ENCODE measurements at places on chromosomes 7 and 10.

DNA sequence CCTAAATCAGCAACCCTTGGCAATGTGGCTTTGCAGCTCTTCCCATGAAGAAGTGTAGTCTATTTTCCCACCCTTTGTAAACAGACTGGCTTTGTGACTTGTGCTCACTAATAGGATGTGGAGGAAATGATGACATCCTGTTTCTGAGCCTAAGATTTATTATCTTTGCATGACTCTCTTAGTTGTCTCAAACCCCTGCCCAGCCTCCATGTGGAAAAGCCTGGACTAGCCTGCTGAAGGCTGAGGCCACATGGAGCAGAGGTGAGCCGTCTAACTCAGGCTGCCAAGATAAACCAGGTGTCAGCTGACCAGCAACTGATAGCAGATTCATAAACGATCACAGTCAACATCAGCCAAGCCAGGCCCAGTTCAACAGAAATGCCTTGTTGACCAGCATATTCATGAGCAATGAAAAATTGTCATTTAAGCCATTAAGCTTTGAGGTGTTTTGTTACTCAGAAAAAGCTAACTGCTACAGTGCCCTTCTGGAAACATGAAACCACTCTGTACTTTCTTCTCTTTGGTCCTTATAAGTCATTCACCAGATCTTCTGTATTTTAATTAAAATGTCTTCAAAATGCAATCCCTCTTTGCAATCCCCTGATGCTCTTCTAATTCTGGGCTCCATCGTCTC lies 586.3 kb upstream of the ANKRD30A start:
- no peak for DNase-seq

DNA sequence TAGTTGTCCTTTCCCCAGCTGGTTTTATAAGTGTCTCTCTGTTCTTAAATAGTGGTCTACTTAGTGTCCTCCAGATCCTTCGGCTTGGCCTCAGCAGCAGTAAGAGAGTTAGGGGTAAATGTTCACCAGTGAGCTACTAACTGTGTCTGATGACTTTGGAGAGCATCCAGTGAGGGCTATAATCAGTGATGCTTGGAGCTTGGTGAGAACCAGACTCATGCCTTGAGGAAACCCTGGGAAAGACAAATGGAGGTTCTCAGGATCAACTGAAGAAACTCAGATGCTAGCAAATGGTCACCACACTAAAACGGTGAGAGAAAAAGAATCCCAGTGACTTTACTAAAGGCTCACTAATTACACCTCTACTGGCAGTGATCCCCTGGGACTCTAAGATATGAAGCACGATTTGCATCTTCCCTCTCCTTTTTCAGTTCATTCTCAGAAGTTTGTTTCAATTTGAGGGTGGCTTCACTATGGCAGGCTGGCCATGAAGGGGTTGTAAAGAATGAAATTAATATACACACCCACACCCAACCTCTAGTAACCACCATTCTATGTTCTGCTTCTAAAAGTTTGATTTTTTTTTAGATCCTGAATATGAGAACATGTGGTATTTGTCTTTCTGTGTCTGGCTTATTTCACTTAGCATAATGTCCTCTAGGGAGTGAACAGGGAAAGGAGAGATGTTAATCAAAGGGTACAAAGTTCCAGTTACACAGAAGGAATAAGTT lies 177.9 kb downstream of the PDE1C start:
- no peak for DNase-seq

GRCh38 chr10:75502389-75502788 lies 71.0 kb downstream of the LRMDA start:
- no peak for DNase-seq

DNA sequence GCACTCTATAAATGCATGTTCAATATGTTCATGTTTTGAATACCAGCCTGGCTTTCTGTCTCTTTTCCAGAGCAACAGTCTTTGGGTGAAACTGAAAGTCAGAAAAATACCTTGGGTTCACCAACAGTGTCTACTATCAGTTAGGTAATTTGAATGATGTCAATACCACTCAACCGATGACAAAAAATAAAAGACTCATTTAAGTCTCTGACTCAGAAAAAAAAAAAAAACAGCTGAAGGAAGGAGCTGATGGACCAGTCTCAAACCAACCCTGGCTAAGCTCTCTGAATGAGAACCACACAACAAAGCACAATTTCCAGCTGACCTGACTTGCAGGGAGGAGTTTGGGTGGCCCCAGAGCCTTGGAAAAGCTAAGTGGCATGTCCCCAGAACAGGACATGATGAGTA lies 42.5 kb downstream of the ABLIM1 start:
- no peak for DNase-seq

- no peak for DNase-seq
Measured at GRCh38 chr7:139828446-139828845, 618 bp upstream of the TBXAS1 start.

GRCh38 chr10:90227217-90227656 lies 525.8 kb downstream of the KIF20B start:
- no peak for DNase-seq

DNA sequence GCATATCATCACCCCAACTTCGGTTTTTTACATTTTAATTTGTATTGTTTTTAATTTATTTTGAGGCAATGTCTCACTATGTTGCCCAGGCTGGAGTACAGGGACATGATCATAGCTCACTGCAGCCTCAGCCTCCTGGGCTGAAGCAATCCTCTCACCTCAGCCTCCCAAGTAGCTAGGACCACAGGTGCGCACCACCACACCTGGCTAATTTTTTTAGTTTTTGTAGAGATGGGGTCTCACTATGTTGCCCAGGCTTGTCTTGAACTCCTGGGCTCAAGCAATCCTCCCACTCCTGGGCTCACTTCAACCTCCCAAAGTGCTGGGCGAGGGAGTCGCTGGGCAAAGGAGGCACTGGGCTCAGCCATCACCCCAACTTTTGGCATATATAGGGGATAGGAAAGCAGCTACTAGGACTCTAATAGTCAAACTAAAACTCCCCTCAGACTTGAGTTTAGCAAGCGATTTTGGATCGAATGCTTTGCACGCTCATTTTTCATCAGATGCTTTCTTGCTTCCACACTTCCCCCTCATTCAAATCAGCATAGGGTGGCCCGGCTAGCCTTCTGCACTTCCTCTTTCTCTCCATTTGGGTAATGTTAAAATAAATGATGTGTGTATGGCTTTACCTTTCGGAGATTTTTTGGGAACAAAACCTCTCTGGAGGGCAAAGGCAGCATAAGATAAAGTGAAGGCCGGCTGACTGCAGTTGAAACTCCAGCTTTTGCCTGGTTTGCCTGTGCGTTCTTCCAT lies 20.8 kb upstream of the NMT2 start:
- no peak for DNase-seq

- DNase-seq = no peak
Measured at GRCh38 chr7:158395349-158395748, 192.3 kb downstream of the PTPRN2 start.

Data from NCI-H2081 treated with DMSO at 0.1 percent for 48 hours (cell line).